D721Med (cell line): ENCODE measurements at places on chromosomes 11 and 22.

- DNase-seq: no peak
Observed at GRCh38 chr11:77422687-77423086, 51.2 kb downstream of the PAK1 start.

DNA sequence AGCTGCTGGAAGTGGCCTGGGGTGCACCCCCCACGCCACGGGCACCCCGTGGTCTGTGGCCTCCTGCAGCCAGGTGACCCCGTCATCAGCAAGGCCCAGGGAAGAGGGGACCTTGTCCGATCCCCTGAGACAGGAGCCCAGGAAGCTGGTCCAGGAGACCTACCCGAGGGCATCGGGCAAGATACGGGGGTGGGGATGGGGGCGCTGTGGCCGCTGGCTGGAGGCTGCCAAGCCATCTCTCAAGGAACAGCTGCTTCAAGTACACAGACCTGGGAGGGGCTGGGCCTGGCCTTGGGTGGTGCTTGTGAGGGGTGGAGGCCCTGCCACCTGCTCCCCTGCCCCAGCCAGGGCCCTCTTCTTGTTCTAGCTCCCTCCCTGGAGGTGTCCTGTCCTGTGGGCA, 1272.1 kb downstream of the BRD1 start:
- DNase-seq: no peak

GRCh38 chr11:31499576-31500178, 9.7 kb downstream of the IMMP1L start:
- no peak for DNase-seq

- no peak for DNase-seq
Observed at GRCh38 chr11:133082453-133082781, 449.9 kb downstream of the OPCML start.

DNA sequence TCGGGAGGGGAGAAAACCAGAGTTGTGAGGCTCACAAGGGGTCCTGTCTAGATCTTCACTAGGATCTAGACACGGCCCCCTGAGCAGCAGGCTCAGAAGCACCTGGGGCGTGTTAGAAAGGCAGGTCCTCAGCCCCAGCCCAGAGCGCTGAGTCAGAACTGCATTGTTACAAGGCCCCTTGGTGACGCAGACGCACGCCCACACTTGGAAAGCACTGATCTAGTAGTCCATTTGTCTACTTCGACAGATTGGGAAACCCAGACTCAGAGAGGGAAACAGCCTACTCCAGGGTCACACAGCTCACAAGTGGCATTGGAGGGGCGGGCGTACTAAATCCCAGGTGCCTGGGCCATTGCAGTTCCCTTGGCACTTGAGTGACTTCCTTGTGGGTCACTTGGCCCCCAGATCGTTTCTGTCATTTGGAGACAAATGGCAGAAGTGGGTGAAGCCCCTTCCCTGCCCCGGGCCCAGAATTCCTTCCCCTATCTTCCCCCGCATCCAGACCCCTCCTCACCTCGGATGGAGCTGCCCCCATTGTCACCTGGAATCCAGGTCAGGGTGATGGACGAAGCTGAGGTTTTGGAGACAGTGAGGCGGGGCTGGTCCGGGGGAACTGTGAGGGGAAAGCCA, 110.8 kb downstream of the CEP164 start:
- DNase-seq: no peak

DNA sequence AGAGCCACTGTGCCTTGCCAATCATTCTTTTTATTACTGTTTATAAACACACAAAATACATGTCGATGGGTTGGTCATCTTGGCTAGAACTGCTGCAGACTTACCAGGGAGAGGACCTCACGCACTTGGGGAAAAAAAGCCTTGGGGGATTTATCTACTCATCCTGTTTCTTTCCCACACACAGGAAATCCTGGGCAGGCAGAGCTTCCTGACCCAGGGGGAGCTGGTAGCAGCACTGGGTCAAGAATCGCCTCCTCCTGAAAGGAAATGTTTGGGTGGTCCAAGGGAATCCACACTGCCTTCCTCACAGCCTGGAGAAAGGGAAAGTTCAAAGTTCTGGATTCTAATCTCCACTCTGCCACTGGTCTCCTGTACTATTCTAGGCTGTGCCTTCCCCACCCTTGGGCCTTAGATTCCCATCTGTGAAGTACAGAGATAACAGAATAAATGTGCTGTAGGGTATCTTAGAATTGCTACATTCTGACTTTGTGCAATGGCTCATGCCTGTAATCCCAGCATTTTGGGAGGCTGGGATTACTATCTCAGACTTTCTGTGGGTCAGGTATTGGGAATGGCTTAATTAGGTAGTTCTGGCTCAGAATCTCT, 31.2 kb upstream of the SMTN start:
- no peak for DNase-seq

DNA sequence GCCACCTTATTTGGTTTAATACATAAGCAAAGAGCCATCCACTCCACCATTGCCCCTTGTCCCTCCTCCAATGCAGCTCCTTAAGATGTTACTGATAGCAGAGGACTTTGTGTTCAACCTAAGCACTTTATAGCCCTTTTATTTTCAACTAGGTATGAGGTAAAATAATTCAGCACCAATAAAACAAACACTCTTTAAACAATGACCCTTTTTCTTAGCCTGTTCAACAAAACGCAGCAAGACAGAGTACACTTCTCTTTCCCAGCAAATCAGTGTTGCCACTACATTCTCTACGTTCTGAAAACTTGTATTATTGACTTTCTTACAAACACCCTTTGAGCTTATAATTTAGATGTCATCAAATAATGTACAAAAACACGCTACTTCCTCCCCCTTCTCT, 104.0 kb upstream of the IGLL5 start:
- DNase-seq: no peak

- no peak for DNase-seq
Observed at GRCh38 chr11:120612513-120613263, 101.1 kb downstream of the GRIK4 start.

DNA sequence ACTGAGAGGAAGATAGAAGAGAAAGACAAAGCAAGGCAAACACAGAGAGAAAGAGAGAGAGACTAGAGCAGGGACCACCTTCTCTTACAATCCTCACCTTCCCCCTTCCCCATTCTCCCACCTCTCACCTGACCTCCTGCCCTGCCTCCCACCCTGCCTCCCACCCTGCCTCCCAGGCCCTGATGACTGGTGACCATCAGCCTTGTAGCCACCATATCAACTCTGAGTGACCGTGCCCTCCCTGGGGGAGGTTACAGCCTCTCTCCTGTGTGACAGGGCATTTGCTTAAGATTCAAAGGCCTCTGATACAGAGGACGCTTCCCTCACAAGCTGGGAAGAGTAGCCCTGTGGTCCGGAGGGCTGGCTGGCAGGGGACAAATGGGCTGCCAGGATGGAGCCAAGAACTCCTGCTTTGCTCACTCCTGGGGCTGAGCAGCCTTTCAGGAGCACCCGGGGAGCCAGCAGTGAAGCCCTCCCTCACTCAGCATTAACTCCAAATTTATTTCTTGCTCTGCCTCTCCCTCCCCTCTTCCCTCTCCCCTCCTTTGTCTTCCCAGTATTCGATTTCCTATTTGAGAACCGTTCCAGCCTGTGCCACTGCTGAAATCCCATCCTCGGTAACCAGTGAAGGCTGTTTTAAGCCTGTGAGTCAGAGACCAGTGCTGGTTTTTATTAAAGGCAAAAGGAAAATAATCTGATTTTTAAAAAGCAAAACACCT, 125.2 kb upstream of the SYT13 start:
- no peak for DNase-seq

DNA sequence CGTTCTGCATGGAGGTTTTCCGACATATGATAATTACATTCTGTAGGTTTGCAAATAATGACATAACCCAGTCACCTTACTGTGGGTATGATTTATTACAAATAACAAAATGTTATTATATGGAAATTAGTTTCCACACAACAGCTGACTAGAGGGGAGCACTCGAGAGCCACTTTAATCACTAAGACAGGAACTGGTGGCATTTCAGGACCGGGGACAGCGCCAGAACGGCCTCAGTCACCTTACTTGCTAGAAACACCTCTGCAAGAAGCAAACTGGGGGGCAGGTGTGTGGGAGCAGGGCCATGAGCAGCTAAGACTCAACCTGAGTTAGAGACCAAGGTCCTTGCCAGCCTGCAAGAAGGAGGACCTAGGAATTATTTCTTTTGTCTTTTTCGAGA, 199.9 kb downstream of the DSCAML1 start:
- no peak for DNase-seq

DNA sequence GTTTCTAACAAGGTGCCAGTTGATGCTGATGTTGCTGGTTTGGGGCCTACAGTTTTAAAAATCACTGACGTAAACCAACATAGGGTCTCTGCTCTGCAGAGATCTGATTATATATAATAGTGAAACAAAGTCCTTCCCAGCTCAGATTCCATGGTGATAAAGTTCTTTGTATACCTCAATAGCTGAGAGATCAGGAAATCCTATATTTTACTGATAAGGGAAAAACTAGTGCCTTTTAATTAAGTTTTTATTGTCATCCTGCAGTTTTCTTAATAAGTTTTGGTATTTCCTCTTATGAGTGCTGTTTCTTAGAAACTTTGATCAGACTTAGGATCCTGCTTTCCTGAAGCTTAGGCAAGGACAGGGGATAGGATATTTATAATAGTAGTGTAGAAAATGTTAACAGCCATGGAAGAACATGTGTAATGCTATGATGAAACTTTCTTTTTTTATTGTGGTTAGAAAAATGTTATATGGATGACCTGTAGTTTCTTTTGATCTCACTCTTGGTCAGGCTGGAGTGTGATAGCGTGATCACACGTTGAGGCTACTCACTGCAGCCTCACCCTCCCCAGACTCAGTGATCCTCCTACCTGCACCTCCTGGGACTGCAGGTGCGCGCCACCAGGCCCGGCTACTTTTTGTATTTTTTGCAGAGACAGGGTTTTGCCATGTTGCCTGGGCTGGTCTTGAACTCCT, 14.1 kb downstream of the CAPRIN1 start:
- no peak for DNase-seq

- no peak for DNase-seq
Observed at GRCh38 chr11:57278721-57279095, 41.7 kb upstream of the APLNR start.

- DNase-seq: no peak
Observed at GRCh38 chr11:108559904-108560303, 33.7 kb downstream of the EXPH5 start.

DNA sequence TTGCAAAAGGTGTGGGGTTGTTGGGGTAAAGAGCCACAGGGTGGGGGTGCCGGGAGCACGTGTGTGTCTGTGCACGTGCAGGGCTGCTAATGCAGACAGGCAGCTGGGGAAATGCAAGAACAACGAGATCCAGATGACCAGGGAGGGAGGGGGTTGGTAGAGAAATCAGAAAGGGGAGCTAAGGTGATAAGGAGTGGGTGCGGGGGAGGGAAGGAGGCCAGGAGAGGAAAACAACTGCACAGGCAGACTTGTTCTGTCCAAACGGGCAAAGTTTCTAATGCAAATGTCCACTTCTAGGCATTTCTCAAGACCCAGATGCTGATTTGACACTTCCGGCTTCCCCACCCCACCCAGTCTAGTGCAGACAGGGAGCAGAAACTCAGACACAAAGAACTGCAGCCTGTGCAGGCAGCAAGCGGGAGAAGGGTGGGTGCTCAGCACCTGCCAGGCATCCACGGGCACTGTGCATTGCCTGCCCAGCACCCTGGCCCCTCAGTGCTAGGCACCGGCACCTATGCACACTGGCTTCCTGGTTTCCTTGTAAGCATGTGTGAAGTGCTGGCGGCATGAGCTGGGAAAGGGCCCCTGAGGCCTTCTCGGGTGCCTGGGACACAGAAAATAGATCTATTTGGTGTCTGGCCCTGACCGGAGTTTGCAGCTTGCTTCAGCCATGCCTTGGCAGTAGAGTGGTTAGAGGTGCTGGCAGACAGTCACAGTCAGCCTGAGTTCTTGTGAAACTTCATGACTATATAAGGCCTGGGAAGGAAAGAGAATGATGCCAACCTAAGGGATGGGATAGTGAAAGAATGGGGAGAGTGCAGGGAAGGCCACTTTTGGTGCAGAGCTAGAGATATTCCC, 220.1 kb upstream of the SORL1-AS1 start:
- DNase-seq: no peak

- DNase-seq: no peak
Observed at GRCh38 chr22:31144223-31144622, 3.9 kb upstream of the PLA2G3 start.

DNA sequence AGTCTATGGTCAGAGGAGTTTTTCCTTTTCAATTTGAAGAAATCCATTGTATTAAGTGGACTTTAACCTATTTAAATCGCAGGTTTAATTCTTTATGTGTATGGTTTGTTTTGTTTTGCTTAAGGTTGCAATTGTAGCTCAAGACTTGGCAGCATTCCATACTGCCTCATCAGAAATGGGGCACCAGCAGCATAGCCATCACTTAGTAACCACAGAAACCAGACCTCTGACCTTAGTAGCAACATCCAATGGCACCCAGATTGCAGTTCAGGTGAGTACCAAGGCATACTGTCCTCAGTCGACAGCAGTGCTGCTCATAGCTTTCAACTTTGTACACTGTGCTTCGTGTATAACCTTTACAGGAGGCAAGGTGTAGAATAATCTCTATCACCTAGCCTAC, 48.4 kb upstream of the WEE1 start:
- no peak for DNase-seq

- DNase-seq: no peak
Observed at GRCh38 chr22:39528080-39528661, 4.4 kb downstream of the RPS19BP1 start.

DNA sequence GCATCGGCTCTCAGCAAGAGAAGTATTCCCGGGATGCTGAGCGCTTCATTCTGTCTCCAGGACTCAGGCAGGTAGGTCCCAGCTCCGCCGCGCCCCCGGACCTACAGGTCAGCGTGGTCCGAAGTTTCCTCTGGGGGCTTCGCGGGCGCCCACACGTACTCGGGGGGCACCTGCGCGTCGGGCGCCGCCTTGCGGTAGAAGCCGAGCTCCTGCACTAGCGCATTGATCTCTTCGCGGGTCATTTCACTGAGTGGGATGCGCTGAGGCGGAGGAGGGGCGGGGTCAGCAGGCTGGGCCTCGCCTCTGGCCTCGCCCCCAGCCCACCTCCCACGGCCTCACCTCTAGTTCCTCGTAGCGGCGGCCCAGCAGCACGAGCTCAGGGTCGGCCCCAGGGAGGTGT, 2.5 kb downstream of the SELENOM start:
- no peak for DNase-seq

- no peak for DNase-seq
Observed at GRCh38 chr11:111967649-111968048, 30.5 kb downstream of the DIXDC1 start.

GRCh38 chr11:64498136-64498535, 92.9 kb upstream of the SLC22A12 start:
- DNase-seq: no peak

- DNase-seq: no peak
Observed at GRCh38 chr11:43674560-43674959, 6.0 kb upstream of the HSD17B12 start.

GRCh38 chr22:39722032-39722325, 151.4 kb downstream of the CACNA1I start:
- DNase-seq: no peak

DNA sequence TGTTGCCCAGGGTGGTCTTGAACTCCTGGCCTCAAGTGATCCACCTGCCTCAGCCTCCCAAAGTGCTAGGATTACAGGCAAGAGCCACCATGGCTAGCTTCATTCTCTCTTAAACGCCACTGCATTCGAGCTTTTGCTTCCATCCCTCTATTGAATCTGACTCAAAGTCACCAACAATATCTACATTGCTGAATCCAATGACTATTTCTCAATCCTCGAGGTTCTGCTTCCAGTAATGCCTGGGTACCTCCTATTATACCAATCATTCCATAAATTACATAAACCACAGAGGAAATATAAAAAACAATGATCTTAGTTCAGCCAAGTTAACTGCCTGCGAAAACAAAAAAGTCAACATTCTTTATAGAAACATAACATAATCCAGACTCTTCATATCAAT, 11.9 kb upstream of the NXF1 start:
- DNase-seq: no peak

GRCh38 chr22:25816522-25817059, 74.6 kb downstream of the MYO18B start:
- DNase-seq: no peak
